ENCODE measurements at places on chromosomes 6 and 20.

- DNase-seq = no peak
Measured at GRCh38 chr6:106666282-106667021, 37.1 kb downstream of the QRSL1 start.

DNA sequence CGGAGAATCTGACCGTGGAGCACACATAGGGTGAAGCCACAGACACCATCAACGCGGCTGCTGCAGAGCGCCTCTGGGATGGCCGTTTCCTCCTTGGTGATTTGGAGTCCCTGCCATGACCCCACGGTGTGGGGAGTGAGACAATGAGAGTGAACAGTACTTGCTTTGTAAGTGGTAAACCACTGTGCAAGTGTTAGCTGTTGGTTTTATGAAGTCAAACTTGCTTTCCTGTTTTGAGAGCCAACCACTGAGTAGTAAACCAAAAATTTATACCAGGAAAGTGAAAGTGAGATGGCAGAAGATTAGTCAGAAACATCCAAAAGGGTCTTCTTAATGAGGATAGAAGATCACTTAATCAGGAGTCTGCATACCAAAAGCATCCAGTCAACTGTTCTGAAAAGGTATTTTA is 160.7 kb downstream of the FOXC1 start:
- DNase-seq = no peak

DNA sequence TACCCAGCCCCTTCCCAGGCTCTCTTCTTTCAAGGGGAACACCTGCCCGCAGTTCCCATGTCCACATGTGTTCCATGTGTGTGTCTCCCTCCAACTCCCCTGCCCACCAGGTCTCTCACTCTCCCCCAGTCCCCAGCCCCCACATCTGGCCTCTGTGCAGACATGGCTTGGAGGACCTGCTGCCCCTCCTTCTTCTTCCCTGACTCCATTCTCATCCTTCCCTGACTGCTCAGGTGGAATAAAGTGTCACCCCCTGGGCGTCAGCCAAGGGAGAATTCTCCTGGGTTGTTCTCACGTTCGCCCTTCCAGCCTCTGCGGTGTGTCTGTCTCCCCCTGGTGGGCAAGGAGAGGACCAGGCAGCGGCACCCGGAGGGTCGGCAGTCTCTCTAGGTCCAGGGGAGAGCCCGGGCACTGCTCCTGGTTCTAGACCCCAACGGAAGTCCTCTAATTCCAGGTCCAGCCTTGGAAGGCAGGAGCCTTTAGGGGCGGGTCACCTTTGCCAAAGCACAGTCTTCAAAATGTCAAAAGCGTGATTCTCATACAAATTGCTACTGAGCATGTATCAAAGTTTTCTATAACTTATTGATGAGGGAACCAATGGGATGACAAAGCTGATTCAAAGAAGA is 50.5 kb downstream of the EBF4 start:
- no peak for DNase-seq

DNA sequence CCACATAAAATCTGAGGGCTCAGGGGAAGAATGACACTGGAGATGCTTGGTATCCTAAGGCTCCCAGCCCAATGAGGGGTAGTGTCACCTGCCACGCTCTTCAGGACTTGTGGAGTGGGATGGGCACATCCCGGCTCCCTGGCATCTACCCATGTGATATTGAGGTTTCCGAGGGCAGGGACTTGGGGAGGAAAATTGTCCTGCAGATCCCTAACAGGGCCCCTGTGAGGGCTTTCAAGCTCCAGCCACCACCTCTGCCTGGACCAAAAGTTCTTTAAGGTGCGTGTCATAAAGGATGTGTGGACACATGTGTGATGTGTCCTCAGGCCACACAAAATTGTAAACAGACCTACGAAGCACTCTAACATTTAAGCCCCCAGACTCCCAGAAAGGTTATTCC is 2.5 kb downstream of the SCML4 start:
- DNase-seq = no peak

- DNase-seq = no peak
Measured at GRCh38 chr20:13684566-13685222, 46.0 kb upstream of the TASP1 start.

DNA sequence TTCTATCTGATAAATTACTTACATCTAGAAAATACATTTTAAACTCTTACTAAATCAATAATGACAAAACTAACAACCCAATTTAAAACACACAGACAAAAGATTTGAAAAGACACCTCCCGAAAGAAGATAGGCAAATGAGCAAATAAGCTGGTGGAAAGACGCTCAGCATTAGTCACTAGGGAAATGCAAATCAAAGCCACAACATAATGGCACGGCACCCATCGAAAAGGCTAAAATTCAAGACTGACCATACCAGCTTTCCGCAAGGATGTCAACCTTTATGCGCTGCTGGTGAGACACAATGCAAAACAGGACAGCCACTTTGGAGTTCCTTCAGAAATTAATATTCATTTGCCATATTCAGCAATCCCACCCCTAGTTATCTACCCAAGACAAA is 25.9 kb downstream of the TAF4 start:
- no peak for DNase-seq

DNA sequence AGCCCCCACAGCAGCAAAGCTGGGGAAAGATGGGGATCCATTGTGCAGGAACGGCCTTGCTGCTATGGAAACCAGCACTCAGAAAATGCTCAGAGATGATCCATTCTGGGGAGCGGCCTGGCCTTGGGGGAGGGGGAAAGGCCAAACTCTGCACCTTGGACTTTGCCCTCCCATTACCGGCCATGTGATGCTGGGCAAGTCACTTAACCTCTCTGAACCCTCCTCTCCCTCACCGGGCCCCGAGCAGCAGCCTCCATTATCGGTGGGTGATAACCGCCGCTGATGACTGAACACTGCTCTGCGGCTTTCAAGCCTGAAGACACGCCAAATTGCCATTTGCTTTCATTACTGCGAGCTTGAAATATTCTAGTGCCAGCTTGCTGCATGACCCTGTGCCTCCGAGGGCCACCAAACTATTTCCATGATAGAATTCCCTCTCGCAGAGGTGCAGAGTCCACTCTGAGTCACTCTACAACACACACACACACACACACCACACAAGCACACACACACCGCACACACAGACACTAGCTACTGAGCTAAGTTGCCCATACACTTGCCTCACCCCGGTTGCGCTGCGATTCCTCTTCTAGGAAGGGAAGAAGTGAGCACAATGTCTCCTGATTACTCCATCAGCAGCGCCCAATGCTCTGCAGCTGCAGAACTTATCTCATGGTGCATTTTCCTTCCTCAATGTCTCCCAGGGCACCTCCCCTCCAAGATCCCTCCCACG is 20.6 kb upstream of the SIRPA start:
- no peak for DNase-seq

DNA sequence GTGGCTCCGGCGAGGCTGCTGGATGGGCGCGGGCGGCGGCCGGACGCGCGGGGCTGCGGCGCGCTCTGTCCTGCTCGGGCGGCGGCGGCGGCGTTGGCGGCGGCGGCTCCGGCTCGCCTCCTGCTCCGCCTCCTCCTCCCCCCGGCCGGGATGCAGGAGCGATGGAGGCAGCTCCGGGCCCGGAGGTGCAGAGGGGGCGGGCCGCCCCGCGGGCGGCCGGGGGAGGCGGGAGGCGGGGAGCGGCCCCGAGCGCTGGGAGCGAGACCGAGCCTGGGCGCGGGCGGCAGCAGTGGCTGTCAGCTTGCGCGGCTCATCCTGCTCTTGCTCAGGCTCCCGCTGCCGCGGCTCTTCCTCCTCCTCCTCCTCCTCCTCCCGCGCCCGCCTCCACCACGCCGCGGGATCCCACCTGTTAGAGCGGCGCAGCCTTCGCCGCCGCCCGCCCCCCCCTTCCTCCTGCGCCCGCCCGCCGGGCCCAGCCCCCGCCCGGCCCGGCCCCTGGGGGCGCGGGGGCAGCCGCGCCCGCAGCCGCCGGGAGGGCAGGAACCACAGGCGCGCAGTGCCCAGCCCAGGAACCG is at the start of gene NOL4L:
TSS of gene NOL4L (minus strand) at position 323 of the 575 bp plus-strand sequence. CDS start 443 bp downstream, outside the sequence.
- no peak for DNase-seq

DNA sequence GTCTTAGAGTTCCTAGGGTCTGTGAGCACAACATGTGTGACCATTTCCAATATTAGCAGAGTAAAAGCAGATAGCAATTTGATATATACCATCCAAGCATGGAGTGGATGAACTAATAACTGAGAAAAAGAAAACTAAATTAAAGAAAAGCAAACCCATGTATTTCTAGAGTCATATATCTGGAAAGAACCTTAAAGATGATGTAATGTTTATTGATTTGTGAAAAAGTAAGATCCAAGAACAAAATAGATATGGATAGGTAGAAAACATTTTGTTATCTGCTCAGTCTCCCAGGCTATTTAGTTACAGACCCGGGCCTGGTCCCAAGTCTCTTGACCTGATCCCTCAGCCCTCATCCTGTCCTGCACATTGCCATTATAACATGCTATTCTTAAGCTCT is 526.8 kb downstream of the EPM2A start:
- no peak for DNase-seq

GRCh38 chr6:11043961-11044711 is at the start of gene ELOVL2:
Gene ELOVL2, minus strand, starts transcription at chr6:11044305. Its CDS starts 75 bp downstream, at chr6:11044230.
- no peak for DNase-seq

GRCh38 chr20:48733296-48733790 is 94.5 kb downstream of the PREX1 start:
- DNase-seq = no peak

- DNase-seq = no peak
Measured at GRCh38 chr6:143744551-143745165, 66.9 kb downstream of the PHACTR2 start.

DNA sequence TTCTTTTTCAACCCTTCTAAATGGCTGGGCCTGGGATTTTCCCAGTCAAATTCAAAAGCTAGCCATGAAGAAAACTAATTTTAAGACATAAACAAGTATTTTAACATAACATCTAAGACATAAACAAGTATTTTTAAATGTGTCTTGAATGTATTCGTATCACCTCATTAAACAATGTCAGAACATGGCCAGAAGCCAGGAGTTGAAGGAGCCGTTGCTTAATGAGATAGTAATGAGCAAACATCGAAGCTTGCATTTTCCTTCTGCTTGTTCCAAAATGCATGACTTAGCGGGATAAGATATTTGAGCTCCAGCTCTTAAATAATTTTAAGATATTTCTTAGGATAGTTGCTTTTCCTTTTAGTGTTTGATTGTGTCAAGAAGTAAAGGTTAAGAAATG is 4.2 kb upstream of the RNF182 start:
- DNase-seq = no peak

GRCh38 chr20:45962031-45962755 is 9.8 kb downstream of the ZNF335 start:
- no peak for DNase-seq

GRCh38 chr6:15430186-15430585 is 184.3 kb downstream of the JARID2 start:
- no peak for DNase-seq

DNA sequence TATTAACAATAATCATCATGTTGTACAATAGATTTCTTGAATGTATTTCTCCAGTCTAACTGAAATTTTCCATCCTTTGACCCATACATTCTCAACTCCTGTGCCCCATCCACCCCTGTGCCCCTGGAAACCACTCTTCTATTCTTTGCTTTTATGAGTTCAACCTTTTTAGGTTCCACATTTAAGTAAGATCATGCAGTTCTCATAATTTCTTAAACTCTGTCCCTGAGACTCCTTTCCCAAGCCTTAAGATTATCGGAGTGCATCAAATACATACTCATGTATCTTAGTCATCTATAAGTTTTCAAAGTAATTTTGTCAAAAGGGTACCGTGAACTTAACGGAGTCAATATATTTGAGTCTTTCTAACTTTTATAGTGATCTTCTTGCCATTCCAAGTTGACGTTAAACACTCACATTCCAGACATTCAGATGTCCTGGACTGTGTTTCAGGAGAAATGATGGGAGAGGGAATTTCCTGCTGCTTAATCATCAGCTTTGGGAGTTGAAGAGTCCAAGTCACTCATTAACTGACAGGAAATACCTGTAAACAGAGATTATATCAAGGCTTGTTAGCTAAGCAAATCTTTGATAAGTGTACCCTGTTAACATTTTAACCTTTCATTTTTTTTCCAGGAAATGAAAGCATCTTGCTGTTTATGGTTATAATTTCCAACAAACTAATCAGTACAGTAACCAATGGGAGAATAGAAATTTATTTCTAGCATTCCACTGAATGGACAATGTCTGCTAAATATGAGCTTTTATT is 73.3 kb downstream of the ADGRG6 start:
- no peak for DNase-seq

GRCh38 chr6:114713690-114714089 is 370.9 kb upstream of the HS3ST5 start:
- no peak for DNase-seq

- DNase-seq = no peak
Measured at GRCh38 chr6:117288083-117288715, 22.8 kb downstream of the VGLL2 start.

DNA sequence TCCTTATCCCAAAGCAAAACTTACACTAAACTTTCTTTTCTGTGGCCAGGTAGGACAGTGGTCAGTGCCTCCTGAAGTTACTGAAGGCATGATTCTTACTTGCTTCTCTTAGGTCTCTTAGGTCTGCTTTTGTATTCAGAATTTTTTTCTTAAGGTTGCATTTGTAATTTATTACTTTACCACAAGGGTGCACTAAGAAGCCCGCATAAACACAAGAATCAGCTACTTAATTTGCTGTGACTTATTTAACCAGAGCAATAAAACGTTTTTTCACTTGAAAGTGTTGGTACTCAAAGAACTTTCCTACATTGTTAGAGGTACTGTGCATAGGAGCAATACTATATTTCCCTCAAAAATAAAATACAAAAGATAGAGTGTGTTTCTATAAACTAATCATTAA is 75.4 kb upstream of the LAMA2 start:
- DNase-seq = no peak

- no peak for DNase-seq
Measured at GRCh38 chr6:159819932-159820640, 20.0 kb downstream of the PNLDC1 start.

- no peak for DNase-seq
Measured at GRCh38 chr20:35757098-35757705, 14.6 kb upstream of the PHF20 start.

DNA sequence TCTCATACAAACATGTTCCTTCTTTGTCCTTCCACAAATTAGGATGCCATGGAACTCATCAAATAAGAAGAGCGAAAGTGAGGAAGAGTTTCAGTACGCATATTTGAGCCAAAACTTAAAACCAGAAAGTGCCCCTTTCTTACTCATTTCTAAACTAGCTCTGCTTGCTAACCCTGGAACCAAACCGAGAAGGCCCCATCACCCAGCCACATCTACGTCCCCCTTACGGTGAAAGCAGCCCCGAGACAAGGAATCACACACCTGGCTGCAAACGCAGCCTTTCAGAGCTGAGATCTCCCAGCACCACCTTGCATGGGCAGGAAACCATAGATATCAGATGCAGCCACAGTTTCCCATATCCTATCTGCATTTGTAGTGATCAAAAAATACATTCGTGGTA is 28.5 kb downstream of the TRERF1 start:
- no peak for DNase-seq

All from amygdala (tissue), 56 donors.